Fibroblast of upper back skin (primary cell): ENCODE measurements at places on chromosomes 5 and 9.

DNA sequence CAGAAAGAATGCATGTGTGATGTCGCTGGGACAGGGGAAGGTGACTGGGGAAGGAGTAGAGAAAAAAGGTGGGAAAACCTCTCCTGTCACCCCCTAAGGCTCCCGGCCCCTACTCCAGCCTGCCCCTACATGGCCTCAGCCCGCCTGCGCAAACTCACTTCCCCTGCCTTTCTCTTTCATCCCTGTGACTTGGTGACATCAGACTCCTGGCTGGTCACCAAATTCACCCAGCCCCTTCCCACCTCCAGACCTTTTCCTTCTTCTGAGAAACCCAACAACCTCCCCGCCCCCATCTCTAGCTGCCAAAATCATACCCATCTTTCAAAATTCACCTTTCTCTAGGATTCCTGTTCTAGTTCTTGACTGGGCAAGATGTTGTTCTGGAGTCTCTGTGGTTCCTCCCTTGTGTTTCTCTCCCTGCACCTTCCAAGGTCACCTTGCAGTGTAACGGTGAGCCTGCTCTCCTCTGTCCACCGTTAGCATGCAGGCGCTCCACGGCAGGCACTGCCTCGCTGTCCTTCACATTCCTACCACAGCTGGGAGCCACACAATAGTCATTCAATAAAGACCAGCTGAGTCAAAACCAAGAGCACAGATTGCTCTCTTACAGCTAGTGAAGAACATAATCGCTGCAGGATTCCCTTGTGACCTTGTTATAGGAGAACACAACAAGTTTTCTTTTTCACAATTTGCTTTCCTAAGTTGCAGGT is 134.5 kb downstream of the FANCC start:
- peak; percentile 25 for DNase-seq

DNA sequence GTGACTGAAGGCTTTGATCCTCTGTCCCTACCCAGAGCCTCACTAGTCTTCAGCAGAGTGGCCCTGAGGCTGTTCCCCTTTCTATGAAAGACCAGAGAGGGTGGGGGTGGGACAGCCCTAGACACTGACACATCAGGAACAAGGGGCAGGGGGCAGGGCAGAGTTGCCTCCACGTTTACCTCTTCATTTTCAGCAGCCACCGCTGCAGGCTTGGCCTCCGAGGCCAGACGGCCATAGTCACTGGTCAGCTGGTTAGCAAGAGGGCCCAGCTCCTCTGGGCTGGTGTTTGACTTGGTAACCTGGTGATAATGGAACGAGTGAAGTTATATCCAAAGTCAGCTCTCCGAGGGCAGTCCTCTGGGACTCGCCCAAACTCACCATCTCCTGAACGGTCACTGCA is 15.6 kb upstream of the TPM2 start:
- no peak for DNase-seq

DNA sequence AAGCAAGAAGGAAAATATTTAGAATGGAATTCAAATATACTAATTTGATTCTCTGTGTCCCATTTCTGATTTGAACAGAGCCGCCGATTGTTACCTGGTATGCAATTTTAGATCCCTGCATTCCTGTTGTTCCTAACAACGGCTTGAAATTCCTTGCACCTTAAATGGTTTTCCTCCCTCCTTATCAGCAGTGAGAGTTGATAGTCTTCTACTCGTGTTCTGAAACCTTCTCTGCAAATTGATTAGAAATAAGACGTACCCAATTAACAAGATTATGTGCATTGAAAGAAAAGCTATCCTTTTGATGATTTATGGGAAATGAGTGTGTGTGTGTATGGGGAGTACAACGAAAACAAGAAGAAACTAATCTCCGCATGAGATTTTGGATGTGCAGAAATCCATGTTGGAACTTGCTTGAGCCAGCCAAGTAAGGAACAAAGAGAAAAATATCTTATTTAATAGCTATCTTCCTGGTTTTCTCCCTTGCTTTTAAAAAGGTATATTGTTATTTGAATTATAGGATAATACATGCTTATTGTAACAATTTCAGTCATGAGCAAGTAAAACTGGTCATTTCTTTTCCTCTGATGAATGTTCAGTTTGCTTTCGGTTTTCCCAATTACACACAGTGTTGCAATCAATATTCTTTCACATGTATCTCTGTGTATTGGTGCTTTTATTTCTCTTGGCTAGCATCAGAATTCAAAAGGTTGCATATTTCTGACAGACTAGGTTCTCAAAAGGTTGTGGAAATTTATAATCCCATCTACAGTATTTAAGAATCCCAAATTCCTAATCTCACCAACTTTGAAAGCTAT is 211.1 kb upstream of the ACTBL2 start:
- no peak for DNase-seq

- DNase-seq: no peak
Measured at GRCh38 chr5:59537961-59538749, 355.4 kb downstream of the PDE4D start.

DNA sequence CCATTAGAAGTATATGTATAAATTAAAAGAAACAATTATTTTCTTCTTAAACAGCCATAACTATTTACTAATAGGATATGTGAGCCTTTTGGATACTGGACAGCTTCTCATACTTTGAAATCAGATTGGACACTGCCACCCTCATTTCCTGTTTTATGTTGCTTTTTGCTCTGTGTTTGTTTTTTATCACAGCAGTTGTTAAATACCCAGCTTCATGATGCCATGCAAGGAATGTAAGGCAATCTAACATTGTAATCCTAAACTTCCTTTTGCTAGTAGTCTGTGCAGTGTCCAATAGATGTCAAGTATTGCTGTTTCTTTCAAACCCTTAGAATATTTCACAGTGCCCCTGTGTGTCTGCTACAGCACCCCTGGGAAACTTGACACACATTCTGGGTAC is 56.2 kb downstream of the CNTLN start:
- DNase-seq: peak; percentile 3

GRCh38 chr9:89781838-89782540 is 177.2 kb downstream of the GADD45G start:
- no peak for DNase-seq

DNA sequence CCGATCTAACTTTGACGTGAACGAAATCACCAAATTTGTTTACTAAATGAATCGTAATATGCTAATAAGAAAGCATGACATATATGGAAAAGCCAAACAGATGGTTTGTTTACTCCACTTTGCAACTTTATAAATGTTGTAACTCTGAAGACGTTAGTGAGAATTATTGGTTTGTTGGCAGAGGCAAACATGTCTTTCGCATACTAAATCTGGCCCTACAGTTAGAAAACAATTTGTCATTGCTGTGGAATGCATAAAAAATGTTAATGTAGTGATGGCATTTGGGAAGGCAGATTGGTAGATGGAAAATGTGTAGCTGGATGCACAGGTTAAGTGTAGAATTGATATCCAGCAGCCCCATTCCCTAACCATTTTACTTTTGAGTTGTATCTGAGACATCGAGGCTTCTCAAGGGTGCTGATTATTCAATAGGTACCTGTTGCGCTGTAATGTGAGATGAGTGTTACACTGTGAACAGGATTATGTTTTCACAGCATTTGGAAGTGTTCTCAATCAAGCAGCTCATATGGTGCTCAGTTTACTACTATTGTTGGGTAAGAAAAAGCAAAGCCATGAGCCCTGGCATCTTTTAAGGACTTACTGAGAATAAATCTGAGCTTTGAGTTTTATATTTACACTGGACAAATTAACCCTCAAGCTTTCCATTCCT is 444.8 kb downstream of the BNC2 start:
- peak; percentile 72 for DNase-seq

DNA sequence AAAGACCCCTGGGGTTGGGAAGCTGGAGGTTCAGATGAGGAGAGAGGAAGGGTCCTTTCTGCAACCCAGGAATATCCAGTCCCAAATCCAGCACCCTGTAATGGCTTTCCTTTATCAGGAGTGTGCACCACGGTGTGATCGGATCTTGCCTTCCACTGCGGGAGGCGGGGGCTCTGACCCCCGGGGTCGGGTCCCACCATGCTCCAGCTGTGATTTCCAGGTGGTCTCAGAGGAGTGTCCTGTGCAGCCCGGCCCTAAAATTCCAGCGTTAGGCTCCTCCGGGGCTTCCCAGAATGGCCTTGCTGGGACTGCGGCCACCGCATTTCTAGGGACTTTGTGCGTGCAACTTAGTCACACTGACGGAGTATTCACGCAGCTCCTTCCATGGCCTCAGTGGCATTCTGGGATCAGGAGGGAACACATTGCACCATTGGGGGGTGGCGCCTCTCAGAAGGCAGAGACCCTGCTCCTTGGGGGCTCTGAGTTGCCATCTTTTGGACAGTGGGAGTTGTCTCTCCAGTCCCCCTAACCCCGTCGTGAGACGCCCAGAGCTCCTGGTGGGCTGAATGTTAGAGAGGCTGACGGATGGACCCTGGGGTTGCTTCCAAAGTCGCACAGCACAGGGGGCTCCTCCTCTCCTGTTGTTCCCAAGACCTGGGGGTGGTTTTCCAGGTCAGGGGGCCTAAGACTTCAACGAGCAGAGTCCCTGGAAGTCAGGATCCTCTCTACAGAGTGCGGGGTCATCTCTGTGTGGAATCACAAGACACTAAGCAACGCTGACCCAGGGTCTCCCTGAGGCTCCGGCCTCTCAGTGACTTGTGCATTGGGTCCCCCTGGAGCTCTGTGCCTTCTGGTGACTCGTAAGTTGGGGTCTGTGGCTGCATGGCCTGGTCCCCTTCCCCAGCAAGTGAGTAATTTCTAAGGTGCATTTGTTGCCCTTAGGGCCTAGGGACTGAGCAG is 42.7 kb upstream of the IRX4 start:
- DNase-seq: no peak

- no peak for DNase-seq
Measured at GRCh38 chr5:126189862-126190261, 233.3 kb upstream of the GRAMD2B start.

- no peak for DNase-seq
Measured at GRCh38 chr9:116516456-116516855, 170.6 kb upstream of the TRIM32 start.

- DNase-seq: no peak
Measured at GRCh38 chr5:61468483-61468865, 136.4 kb downstream of the ZSWIM6 start.

DNA sequence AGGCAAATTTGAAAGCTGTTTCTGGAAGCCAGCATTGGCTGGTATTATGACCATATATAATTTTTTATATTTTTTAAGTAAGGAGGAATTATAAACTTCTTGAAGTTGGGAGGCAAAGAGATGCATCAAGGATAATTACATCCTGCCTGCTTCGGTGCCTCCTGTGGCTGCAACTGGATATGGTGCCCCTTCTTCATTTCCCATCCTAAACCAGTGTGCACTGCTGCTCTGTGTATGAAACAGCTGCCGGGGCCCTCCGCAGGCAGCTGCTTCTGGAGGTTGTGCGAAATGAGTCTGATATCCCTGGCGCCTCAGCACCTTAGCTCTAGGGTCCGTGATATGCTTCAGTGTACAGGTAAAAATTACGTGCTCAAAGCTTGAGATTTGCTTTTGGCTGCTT is 304.2 kb downstream of the ENC1 start:
- DNase-seq: no peak
